ENCODE measurements at places on chromosomes 11 and 22.

- peaks cover 3% of the 10 kb centered on the region for H3K36me3 ChIP-seq
- DNase-seq = no peak
- peaks cover 68% of the 10 kb centered on the region for H3K27me3 ChIP-seq
- H3K27ac ChIP-seq = no peak overlapping the region
- H3K4me1 ChIP-seq = peaks cover 38% of the 10 kb centered on the region
These were observed 1.5 kb downstream of the UPB1 start for GRCh38 chr22:24496661-24497060.

DNA sequence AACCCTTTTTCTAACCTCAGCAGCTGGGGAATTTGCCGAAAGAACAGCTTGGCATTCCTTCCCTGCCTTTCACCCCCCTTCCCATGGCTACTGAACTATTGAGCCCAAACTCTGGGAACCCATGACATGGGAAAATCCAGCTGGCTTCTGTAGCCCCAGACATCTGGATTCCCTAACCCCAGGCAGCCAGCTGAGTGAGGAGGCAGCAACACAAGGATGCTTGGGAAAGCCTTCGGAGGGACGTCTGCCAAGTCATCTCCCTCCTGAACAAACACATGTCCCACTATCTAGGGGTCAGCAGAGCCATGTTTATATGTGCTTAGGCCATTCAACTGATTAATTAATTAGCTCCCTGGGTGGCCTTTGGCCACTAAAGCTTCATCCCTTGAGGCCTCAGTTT, 21.6 kb downstream of the LRRC55 start:
- no peak overlapping the region for H3K27ac ChIP-seq
- H3K4me3 ChIP-seq = no peak overlapping the region
- H3K36me3 ChIP-seq = no peaks in the 10 kb centered on the region
- peaks cover 16% of the 10 kb centered on the region for H3K27me3 ChIP-seq
- no peaks in the 10 kb centered on the region for H3K4me1 ChIP-seq

DNA sequence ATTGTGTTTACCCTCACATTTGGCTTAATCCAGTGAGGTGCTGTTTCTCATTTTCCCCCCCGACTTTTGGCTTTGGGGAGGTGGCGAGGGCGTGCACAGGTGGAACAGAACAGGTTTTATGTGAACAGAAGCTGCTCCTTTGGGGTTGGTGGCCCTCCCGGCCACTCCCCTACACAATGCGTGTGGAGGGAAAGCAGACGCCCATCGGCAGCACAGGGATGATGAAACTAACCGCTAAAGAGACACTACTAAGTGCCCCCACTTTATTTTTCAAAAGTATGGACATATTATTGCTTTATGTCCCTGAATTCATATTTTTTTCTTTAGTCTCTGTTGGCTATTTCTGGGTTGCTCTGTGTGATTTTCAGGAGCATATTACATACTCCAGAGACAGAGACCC, 160.9 kb downstream of the ENTHD1 start:
- no peaks in the 10 kb centered on the region for H3K36me3 ChIP-seq
- H3K4me3 ChIP-seq = no peak overlapping the region
- no peak overlapping the region for H3K27ac ChIP-seq
- H3K27me3 ChIP-seq = peaks cover 14% of the 10 kb centered on the region

DNA sequence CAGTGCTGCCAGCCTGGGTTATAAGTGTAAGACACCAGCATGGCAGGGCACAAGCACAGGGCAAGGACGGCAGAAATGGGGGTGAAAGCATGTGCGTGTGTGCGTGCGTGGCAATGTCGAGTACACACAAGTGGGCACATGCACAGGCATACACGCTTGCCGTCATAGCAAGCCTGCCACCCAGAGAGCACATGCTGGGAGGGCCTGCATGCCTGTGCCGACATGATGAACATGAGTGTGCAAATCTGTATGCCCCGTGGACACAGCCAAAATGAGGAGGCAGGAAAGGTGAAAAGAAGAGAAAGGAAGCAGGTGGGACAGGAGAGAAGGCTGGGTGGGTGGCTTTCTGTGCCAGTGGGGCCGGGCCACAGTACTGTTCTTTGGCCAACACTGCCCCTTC, 62.9 kb downstream of the NECTIN1 start:
- no peak for DNase-seq
- H3K27ac ChIP-seq = no peak overlapping the region
- peaks cover 1% of the 10 kb centered on the region for H3K36me3 ChIP-seq
- H3K4me1 ChIP-seq = peaks cover 12% of the 10 kb centered on the region
- H3K4me3 ChIP-seq = no peak overlapping the region
- no peaks in the 10 kb centered on the region for H3K27me3 ChIP-seq

DNA sequence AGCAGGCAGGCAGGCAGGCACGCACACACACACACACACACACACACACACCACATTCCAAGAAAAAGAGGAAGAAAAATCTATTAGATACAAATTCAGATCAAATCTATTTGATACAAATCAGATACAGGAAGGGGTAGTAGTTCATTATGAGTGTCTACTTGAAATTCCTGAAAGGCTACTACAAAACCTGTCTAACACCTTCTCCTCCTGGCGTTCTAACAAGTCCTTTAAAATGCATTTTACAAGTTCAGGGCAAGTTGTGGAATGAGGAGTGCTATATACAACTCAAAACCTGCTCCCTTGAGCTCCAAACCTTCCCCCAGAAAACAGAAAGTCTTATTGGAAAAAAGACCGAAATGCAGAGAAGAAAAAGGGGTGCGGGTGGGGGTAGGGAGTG, 476 bp downstream of the ARHGAP32 start:
- no peak overlapping the region for H3K27ac ChIP-seq
- peaks cover 8% of the 10 kb centered on the region for H3K36me3 ChIP-seq
- H3K27me3 ChIP-seq = no peaks in the 10 kb centered on the region
- peaks cover 3% of the 10 kb centered on the region for H3K4me1 ChIP-seq
- H3K4me3 ChIP-seq = no peak overlapping the region
- no peak for DNase-seq

- no peak overlapping the region for H3K4me3 ChIP-seq
- H3K4me1 ChIP-seq = peaks cover 8% of the 10 kb centered on the region
- no peak for DNase-seq
- H3K36me3 ChIP-seq = no peaks in the 10 kb centered on the region
These were observed 102.7 kb downstream of the TRAF6 start for GRCh38 chr11:36407356-36407755.

DNA sequence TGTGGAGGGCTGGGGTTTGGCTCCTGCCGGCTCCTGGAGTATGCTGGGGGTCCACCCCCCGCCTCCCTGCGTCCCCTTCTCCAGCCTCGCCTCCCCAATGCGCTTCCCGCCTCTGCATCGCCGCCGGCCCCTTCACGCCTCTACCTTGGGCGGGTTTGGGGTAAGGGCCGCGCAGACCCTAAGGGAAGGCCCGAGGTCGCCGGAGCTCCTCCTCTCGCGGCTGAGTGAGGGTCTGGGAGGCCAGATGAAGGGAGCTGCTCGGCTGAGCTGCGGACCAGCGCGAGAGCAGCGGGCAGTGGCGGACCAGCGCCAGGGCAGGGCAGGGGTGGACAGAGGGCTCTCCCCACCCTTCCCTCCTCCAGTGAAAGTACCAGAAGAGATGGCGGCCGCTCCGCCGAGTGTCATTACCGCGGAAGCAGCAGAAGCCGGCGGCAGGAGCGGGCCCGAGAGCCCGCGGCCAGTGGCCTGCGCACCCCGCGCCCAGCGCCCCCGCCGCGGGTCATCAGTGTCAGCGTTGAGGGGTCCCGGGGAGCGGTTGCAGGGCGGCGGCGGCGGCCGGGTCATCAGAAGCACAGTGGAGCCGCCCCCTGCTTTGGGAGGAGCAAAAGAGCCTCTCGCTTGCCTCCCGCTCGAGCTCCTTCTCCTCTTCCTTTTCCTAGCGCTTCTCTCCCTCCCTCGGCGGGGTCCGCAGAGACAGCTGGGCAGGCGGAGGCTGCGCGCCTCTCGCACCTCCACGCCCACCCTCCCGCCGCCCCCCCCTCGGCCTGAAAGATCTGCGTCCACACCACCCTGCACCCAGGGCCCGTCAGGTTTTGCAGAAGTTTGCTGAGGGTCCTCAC, 255.6 kb upstream of the CADM1 start:
- H3K4me3 ChIP-seq = peak overlapping the region; percentile 70
- no peak overlapping the region for H3K27ac ChIP-seq
- H3K27me3 ChIP-seq = peaks cover 44% of the 10 kb centered on the region
- DNase-seq = peak; percentile 39

- no peak overlapping the region for H3K27ac ChIP-seq
- peaks cover 10% of the 10 kb centered on the region for H3K4me1 ChIP-seq
- H3K27me3 ChIP-seq = no peaks in the 10 kb centered on the region
- H3K4me3 ChIP-seq = no peak overlapping the region
- peaks cover 6% of the 10 kb centered on the region for H3K36me3 ChIP-seq
These were observed 61.5 kb upstream of the EMID1 start for GRCh38 chr22:29143941-29144785.

- peaks cover 20% of the 10 kb centered on the region for H3K36me3 ChIP-seq
- DNase-seq = no peak
- no peaks in the 10 kb centered on the region for H3K27me3 ChIP-seq
- H3K4me1 ChIP-seq = no peaks in the 10 kb centered on the region
- no peak overlapping the region for H3K4me3 ChIP-seq
These were observed 15.7 kb downstream of the PIH1D2 start for GRCh38 chr11:112058103-112058502.

GRCh38 chr22:50014655-50015401, 2.3 kb upstream of the IL17REL start:
- no peaks in the 10 kb centered on the region for H3K36me3 ChIP-seq
- no peak overlapping the region for H3K27ac ChIP-seq
- no peak overlapping the region for H3K4me3 ChIP-seq

DNA sequence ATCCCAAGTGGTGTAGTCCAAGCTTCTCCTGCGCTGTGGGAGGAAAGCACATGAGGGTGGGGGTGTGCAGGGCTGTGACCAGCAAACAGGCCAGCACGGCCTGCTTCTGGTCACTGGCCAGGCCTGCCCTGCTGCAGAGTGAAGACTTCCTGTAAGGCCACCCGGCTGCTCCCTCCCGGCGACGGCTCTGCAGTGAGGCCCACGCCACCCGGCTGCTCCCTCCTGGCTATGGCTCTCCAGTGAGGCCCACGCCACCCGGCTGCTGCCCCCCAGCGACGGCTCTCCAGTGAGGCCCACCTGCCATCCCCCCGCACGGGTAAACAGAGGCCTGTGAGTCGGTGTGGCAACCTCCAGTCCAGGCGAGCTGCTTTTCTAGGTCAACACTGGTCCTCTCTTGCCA, 31.4 kb upstream of the BRSK2 start:
- H3K36me3 ChIP-seq = no peaks in the 10 kb centered on the region
- peaks cover 23% of the 10 kb centered on the region for H3K27me3 ChIP-seq
- peaks cover 17% of the 10 kb centered on the region for H3K4me1 ChIP-seq
- no peak overlapping the region for H3K4me3 ChIP-seq

DNA sequence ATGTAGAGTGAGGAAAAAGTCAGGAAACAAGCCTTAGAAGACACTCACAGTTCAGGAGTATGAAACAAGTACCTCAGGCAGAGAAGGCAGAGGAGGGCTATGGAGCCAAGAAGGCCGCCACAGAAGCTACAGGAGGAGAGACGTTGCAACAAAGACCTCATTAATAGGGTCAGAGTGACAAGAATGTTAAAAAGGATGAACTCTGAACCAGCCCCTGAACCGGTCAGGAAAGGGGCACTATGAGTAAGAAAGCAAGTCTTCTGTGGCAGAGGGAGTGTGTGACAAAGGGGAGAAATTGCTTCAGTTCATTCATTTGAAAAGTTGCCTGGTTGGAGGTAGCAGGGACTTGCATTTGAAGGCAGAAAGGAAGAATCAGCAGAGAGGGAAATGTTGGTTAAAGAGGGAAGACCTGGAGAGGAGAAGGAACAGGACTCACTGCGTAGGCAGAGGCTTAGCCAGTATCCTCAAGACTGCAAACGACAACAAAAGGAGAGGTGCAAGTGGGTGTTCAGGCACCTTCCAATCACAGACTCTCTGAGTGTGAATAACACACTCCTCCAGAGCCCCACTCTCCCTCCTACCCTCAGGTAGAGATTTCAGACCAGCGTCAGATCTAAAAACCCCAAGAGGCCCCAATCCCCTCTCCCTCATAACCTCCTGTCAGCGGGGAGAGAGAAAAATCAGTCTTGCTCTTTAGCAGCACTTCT, 15.4 kb downstream of the TAGLN start:
- no peak overlapping the region for H3K4me3 ChIP-seq
- no peak overlapping the region for H3K27ac ChIP-seq
- DNase-seq = no peak
- H3K27me3 ChIP-seq = no peaks in the 10 kb centered on the region
- H3K4me1 ChIP-seq = no peaks in the 10 kb centered on the region

Measured in progenitor cell of endocrine pancreas (in vitro differentiated cells).